Iris pigment epithelial cell (primary cell): ENCODE measurements at places on chromosomes 12 and 14.

GRCh38 chr12:4943938-4944284 is 34.2 kb downstream of the KCNA1 start:
- no peak for DNase-seq

GRCh38 chr12:22978962-22979361 is 354.0 kb downstream of the ETNK1 start:
- peak; percentile 95 for DNase-seq

DNA sequence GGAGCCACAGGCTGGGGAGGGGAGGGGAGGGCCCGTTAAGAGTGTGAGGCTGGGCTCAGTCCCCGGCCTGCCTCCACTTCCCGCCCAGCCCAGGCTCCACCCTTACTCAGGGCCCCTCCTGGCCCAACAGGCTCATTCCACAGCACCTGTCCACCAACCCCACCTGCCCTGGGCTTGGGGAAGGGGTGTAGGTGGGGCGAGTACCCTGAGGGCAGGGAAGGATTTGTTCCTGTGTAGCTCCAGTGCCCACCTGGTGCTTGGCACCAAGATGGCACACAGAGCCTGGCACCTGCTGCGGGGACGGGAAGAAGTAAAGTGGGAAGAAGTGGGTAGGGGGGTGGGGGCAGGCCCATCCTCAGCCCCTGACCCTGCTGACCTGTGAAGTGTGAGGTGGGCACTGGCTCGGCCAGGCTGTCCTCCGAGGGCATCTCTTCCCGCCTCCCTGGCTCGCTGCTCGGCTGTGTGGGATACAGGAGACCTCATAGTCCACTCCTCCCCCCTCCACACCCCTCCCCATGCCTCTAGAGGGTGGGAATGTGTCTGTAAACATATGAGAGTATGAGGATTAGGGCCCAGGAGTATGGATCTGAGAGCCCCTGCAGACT is 35.1 kb downstream of the NCKAP5L start:
- no peak for DNase-seq

DNA sequence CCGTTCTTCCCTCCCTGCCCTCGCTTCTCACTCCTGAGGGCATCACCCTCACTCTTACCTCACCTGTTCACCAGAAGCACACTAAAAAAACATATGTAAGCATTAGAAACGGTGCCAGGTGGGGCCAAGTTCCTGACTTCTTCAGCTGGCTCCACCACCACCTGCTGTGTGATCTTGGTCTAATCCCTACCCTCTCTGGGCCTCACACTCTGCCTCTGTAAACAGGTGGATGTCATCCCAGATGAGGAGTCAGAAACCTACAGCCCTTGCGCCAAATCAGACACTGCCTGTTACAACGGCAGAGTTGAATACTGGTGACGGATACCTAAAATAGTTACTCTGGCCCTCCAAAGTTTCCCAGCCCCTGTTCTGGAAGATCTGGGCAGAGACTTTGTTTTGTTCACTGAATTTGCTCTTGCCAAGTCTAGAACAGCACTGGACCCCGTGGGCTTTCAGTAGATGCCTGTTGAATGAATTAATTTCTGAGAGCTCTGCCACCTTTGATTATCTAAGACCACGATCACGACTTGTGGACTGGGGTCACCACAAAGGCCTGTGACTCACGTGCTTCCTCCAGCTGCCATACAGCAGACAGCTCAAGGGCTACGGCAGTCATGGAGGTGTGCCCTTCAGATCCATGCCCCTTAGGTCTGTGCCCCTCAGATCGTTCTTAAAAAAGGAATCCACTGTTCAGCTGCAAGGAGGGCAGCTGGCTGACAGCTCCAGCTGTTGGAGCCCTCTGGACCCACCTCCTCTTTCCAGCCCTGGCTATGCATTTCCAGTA is 71.9 kb downstream of the GSC start:
- no peak for DNase-seq

DNA sequence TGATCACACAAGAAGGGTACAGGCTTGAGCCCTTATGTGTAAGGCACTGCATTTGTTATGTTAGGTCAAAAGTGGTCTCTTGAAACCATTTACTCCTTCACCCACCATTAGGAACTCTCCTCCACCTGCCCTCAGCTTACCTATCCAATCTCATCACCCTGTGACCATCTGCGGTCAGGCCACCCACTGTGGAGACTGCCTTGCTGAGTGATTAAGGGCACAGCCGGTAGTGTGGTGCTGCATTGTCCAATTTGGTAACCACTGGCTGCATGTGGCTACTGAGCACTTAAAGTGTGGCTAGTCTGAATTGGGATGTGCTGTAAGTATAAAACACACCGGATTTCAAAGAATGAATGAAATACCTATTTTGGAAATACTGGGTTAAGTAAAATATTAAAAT is 177.1 kb upstream of the PARP11 start:
- no peak for DNase-seq

- no peak for DNase-seq
These were observed 25.9 kb upstream of the SRP54 start for GRCh38 chr14:34956931-34957330.

DNA sequence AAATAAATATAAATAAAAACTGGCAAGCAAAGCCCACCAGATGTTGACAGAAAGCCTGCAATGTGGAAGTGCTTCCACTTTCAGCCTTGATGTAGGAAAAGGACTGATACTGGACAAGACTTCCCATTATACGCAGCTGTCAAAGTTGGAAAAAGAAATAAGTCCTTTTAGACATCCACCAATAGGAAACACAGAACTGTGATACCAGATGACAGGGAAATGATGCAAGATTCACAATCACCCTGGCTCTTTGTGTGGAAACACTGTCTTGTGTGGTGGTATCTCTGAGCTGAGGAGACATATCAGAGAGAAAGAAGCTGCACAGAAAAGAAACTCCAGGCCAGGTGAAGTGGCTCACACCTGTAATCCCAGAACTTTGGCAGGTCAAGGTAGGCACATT is 13.8 kb upstream of the METAP2 start:
- no peak for DNase-seq

- no peak for DNase-seq
These were observed 110.7 kb downstream of the SLC38A6 start for GRCh38 chr14:61091657-61092273.

GRCh38 chr12:113244047-113244460 is 22.8 kb downstream of the TPCN1 start:
- DNase-seq = no peak

- DNase-seq = peak; percentile 94
These were observed 76.0 kb downstream of the VCPKMT start for GRCh38 chr14:50040401-50040775.

- peak; percentile 4 for DNase-seq
These were observed 67.0 kb downstream of the PTHLH start for GRCh38 chr12:27905285-27906126.

DNA sequence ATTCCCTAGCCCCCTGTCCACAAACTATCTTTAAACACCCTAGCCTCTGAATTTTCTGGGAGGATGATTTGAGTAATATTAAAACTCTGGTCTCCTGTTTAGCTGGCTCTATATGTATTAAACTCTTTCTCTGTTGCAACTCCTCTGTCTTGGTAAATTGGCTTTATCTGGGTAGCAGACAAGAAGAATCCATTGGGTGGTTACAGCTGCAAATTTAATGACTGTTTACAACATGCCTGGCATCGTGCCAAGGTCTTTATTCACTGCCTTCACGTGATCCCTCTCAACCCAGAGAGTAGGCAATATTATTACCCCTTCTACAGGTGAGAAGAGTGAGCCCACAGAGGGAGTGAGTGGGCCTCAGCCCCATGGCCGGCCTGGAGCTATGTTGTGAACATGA is 77.8 kb upstream of the MYL2 start:
- no peak for DNase-seq

- DNase-seq = peak; percentile 20
These were observed 57.4 kb upstream of the KCNJ8 start for GRCh38 chr12:21831791-21832344.

- DNase-seq = no peak
These were observed 3.2 kb downstream of the USP44 start for GRCh38 chr12:95548056-95548538.

DNA sequence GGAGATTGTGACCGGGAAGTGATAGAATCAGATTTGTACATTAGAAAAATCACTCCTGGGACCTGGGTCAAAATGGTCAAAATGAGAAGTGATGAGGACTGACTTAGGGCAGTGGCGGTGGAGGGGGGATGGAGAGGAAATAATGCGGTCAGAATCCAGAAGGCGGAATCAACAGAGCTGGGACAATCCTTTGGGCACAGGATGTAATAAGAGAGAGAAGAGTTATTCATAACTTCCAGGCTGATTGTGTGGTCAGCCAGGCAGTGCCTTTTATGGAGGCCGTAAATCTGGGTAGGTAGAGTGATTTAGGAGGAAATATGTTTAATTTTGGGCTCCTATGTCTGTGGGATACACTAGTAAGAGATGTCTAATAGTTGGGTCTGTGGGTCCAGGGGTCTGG is 21.6 kb downstream of the FBXL14 start:
- no peak for DNase-seq

GRCh38 chr14:68779761-68780323 is 13.0 kb downstream of the ZFP36L1 start:
- DNase-seq = peak; percentile 87

- no peak for DNase-seq
These were observed 25.4 kb downstream of the RTRAF start for GRCh38 chr14:52014601-52015267.

DNA sequence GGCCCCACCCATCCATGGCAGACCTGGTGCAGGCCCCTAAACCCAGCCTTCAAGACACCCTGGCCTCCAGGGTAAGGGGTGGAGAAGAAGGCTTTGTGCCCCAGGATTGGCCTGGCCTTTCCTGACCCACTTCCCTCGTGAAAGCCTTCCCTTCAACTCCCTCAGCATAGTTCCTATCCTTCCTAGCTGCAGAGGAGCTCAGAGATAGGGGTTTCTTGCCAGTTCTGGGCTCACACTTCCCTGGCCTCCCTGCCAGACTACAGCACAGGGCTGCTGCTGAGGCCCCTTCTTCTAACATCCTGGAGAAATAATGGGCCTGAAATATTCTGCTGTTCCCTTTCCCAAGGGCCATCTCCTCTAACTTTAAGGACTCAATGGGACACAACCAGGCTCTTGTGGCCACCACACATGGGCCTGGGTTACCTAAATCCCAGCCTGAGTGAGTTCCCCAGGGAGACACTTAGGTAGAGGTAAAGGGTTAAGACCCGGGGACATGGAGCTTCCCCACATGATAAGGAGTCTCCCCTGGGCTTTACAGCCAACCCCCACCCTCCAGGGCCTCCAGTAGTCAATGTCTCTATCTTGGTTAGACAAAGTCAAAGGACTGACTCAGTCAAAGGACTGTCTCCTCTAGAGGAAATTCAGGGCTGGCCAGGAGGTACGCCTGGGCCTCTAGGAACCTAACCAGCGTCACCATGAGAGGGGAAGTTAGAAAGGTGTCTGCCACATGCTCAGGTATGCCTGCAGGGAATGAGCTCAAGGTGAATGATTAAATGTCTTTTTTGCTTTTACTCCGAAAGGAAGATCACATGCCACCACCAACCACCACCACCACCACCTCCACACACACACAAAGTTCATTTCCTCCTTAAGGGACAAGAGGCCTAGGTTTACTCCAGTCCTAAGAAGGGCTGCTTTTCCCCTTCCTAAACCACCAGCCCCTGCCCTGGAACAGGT is 7.1 kb downstream of the ZFP36L1 start:
- DNase-seq = peak; percentile 68

- DNase-seq = no peak
These were observed 51.3 kb downstream of the CCDC85C start for GRCh38 chr14:99552572-99553216.

GRCh38 chr14:100629696-100630095 is 42.5 kb upstream of the BEGAIN start:
- DNase-seq = no peak

DNA sequence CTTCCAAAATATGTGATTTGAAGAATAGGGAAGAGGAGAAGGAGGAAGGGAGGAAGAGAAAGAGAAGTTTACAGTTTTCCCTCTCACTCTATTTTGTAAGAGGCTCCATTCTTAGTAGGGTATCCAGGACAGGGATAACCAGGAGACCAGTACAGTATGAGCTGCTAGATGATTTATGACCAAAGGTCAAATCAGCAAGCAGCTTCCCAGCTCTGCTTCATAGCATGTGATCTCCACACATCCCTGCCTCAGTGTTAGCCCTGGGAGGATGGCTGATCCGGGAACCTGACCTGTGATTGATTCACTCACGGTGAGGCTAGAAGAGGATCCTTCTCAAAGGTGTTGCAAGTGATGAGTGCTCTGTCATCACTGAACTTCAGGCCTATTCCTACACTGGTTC is 16.6 kb downstream of the RDH12 start:
- no peak for DNase-seq

- peak; percentile 73 for DNase-seq
These were observed 92.5 kb downstream of the VCPKMT start for GRCh38 chr14:50023671-50024490.

- no peak for DNase-seq
These were observed 140.8 kb downstream of the ERC1 start for GRCh38 chr12:1131811-1132224.

- no peak for DNase-seq
These were observed 2.5 kb downstream of the SSPN start for GRCh38 chr12:26197832-26198231.

DNA sequence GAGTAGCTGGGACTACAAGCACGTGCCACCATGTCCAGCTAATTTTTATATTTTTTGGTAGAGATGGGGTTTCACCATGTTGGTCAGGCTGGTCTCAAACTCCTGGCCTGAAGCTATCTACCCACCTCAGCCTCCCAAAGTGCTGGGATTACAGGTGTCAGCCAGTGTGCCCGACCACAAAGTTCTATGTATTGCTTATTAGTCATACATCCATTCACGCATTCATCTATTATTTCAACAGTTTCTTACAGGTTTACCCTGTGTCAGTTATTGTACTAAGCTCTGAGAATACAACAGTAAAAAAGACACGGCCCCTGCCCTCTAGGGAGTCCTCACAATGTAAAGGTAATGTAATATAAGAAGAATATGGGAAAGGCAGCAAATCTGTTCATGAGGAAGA is 188.9 kb upstream of the BTG1 start:
- DNase-seq = no peak
